ENCODE measurements at places on chromosomes 13 and 19.
A peak's percentile ranks its signal among the peaks of the same experiment; 100 is the strongest.

- DNase-seq: no peak
Observed at GRCh38 chr13:31124204-31124603, 37.5 kb downstream of the HSPH1 start.

GRCh38 chr13:48727241-48728011, 73.7 kb downstream of the CYSLTR2 start:
- no peak for DNase-seq

DNA sequence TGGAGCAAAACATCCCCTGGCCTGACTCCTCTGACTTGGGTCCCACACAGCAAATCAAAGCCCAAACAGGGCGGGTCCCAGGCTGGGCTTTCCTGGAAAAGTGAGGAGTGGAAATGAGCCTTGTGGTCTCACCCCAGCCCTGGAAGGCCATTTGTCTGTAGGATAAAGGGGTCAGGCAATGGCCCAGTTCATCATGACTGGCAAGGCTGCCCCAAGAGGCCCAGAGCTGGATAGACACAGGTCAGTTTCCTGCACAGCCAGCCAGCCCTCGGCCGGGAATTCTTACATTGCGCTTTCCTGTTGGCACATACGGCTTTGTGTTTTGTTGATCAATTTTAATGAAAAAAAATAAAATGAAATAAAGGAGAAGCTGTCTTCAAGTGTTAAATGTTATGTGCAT, 174.3 kb downstream of the TSHZ3 start:
- DNase-seq: no peak

DNA sequence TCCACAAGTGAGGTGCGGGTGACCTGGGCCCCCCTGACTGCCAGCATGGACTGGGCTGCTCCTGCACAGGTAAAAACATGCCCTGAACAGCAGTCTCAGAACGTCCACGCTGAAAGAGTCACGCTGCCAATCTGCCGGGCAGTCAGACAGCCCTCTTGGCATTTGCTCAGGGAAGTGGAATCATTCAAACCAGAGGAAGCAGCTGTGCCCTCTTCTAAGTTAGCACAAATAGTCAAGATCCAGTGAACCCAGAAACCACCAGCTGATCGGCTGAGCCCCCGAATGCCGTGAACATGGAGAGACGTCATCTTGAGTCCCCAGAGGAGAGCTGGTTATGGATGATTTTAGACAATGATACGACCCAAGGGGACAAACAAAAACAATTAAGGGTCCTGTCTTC, 34.4 kb downstream of the KLF2 start:
- DNase-seq: peak; percentile 46

DNA sequence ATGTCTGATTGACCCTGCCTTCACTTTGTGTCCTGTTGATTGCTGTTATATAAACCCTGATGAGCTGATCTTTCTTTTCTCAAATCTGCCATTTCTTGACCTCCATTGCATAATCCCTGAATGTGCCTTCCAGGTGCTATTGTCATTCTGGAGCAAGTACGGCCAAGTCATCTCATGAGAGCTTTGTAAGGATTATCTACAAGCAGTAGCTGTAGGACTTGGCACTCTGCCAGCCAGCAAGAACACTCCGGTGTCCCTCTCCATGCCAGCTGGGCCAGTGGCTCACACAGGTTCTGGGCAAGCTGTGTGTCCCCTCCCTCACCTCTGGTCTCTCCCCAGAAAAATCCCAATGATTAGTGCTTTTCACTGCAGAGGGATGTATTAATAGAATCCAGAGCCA, 348.1 kb downstream of the FOXO1 start:
- DNase-seq: peak; percentile 70

DNA sequence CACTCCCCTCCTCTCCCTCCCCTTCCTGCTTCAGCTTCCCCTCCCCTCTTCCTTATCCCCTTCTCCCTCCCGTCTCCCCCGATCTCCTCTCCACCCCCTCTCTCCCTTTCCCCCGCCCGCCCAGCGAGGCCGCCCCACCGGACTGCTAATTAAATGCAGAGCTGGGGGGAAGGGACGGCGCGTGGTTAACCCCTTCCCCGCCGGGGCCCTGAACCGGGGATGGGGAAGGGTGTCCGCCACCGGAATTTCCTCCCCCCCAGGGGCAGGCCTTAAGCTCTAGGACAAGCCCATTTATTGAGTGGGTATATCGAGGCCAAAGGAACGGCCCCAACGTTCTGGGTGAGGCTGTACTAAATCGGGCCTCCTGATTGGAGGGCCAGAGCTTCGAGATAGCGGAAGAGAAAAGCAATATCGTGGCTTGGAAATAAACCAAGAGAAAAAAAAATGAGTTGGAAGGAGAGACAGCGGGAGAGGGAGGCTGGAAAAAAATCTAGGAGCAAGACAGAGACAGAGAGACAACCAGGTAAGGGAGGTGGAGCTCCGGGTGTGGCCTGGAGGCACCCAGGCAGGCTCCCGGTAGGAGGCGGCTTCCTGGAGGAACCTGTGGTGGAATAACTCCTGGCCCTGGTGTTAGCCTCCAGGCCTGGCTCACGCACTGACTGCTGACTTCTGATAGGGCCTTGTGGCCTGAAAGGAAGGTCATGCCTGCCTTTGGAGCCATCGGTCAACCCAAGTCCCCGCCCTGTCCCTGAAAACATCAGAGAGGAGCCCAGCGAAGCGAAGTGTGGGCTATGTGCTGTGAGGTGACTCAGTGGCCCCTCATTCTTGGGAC, 11.6 kb upstream of the JUND start:
- DNase-seq: peak; percentile 93

DNA sequence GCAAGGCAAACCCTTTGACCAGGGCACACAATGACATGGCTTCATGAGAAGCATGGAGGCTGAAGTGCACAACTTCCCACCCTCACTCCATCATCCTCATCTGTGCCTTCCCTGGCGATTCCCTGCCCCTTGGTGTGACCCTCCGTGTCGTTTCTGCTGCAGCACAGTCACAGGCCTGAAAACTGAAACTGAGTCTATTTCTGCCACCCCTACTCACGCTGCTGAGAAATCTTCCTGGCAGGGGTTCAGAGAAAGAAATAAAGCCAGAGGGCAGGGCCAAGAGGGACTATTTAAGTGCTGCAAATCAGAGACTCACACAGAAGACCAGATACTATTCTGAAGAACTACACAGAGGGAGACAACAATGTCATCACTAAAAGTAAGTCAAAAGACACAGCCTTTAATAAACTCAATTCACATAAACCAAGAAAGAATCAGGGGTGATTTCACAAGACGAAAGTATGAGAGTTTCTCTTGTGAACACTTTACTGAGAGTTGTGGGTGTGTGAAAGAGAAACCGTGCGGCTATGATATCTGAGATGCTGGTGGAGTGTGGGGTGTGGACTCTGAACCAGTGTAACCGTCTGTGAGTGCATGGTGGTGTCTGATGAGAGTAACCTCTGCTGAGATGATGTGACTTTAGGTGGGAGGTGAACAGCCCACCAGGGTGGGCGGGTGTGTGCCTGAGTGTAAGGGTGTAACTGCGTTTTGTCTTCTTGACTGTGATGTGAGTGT, 23.5 kb downstream of the LGALS16 start:
- no peak for DNase-seq

- no peak for DNase-seq
Observed at GRCh38 chr19:1782521-1782920, 29.2 kb downstream of the ONECUT3 start.

GRCh38 chr13:110413016-110413675, 106.1 kb downstream of the COL4A2 start:
- no peak for DNase-seq

- DNase-seq: no peak
Observed at GRCh38 chr19:54325194-54325621, 12.2 kb upstream of the LILRA5 start.

GRCh38 chr13:32409561-32410421, 18.1 kb downstream of the N4BP2L1 start:
- peak; percentile 73 for DNase-seq
